HCT116 (cell line): ENCODE measurements at places on chromosomes 5 and 9. TPM values are rescaled to one million over a fixed set of nuclear protein-coding genes. Genes with fewer than 3 reads are reported as not detected.

ACOT12 gene
- not detected for total RNA-seq

DNA sequence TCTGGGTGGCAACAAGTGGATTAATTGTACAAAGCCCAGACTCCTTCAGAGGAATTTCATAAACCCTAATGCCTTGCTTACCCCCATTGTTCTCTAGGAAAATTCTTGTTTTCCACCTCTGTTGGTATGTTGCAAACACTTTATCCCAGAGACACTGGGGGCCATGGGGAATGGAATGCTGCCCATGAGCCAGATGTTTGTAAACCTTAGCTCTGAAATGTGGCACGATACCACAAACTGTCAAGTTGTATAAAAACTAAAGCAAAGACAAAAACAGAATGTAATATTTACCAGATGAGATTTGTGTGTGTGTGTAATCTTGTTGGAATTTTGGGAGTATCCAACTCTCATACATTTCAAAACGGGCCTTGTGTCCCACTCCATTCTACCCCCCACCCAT lies 465.0 kb downstream of the EBF1 start:
- H3K4me1 ChIP-seq, result no peaks in the 10 kb centered on the region
- H3K27me3 ChIP-seq, result peaks cover 7% of the 10 kb centered on the region; the same call in 1 of the 2 replicates
- H3K4me3 ChIP-seq, result no peak overlapping the region
- no peaks in the 10 kb centered on the region for H3K36me3 ChIP-seq
- DNase-seq, result no peak
- H3K27ac ChIP-seq, result no peak overlapping the region

DNA sequence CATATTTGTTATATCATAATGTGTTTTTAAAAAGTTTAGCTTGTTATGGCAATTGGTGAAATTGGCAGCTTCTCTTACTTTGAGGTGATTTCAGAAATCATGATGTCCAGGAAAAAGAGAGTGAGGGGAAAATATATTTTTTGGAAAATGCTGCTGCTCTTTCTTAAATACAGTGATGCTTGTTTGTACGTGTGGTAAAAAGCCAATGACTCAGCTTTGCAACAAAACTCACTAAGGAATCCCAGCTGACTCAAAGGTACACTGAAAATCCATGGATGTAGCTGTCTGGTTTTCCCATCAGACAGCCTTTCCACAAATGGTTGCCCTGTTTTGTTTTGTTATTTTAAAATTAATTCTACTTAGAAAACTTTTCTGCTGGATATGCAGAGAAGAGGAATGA lies 306.4 kb upstream of the PAPPA start:
- H3K4me1 ChIP-seq, result no peaks in the 10 kb centered on the region
- H3K36me3 ChIP-seq, result no peaks in the 10 kb centered on the region
- no peak overlapping the region for H3K4me3 ChIP-seq
- peaks cover 20% of the 10 kb centered on the region for H3K27me3 ChIP-seq
- no peak overlapping the region for H3K27ac ChIP-seq
- DNase-seq, result no peak

IQGAP2 gene
- total RNA-seq, result 2.0 TPM

CCNJL gene
- total RNA-seq, result 2.9 TPM

- H3K27me3 ChIP-seq, result no peaks in the 10 kb centered on the region
- no peak for DNase-seq
- no peaks in the 10 kb centered on the region for H3K36me3 ChIP-seq
- H3K4me1 ChIP-seq, result no peaks in the 10 kb centered on the region
- H3K27ac ChIP-seq, result no peak overlapping the region
- H3K4me3 ChIP-seq, result no peak overlapping the region
Observed at GRCh38 chr9:73001860-73002259, 49.0 kb upstream of the ALDH1A1 start.
